ENCODE measurements at places on chromosomes 6 and 20. TPM values are rescaled to one million over a fixed set of nuclear protein-coding genes. Genes with fewer than 3 reads are reported as not detected.
A peak's percentile ranks its signal among the peaks of the same experiment; 100 is the strongest.

Gene LTA
- total RNA-seq: 567 TPM

Gene TNXB
- 26.8 TPM for total RNA-seq

Gene CAGE1
- total RNA-seq: 0.16 TPM

Gene CLDN20
- not detected for total RNA-seq

Gene NUS1
- 43.5 TPM for total RNA-seq

Gene PRL
- total RNA-seq: not detected

Gene PSORS1C2
- not detected for total RNA-seq

Gene FAM229B
- 2.6 TPM for total RNA-seq

Gene ADGB
- total RNA-seq: not detected

Gene HLA-DOA
- total RNA-seq: 7.8 TPM

Gene MTFR2
- total RNA-seq: 15.3 TPM

Gene ADAM33
- total RNA-seq: not detected

- no peak for ATAC-seq
These were observed 70.9 kb downstream of the SYNE1 start for GRCh38 chr6:152566103-152566875.

DNA sequence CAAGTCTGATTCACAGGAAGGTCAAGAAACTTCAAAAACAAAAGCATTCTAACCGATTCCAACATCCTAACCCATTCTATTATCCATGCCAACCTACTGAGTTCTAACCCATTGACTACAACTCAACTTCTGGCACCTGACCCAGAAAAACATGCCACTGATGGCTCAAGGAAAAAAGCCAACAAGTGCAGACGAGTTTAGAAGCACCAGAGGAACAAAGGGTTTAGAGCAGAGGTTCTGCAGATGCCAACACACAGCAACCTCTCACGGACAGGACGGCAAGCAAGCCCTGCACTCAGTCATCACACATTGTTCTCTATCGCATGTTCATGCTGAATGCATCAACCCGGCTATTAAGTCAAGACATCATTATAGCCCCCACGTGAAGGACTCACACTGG, 25.2 kb upstream of the MC3R start:
- no peak for ATAC-seq

DNA sequence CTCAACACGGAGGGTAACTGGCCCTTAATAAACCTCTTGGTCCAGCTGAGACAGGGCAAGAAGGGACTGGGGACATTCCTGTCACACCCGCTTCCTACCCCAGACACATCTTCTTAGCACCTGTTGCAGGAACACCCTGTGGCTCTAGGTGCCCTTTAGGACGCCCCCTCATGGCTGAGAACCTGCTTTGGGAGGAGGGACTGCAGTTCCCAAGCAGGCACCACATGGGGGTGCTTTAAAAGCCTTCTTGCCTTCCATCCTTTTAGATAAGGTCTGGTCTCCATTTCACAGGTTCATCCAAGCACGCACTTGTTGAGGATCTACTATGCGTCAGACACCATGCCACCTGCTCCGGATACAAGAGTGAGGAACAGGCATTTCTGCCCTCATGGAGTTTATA, 26.6 kb downstream of the NSFL1C start:
- ATAC-seq: no peak

DNA sequence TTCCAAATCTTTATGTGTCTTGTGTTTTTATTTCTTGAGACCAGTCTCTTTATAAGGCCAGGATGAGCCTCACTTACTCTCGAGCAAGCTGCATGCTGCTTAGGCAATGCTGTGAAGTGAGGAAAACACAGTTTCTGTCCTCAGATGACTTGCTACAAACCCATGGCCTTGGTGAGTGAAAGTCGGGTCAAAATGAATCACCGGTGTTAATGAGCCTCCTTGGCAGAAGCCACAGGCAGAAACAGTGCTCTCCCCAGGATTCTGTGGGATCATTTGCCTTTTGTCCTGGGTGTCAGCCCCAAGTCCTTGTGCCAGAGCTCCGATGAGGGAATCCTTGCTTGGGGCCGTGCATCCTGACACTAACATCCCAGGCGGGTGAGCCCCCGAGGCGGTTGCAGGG, 482.5 kb downstream of the QKI start:
- ATAC-seq: no peak

DNA sequence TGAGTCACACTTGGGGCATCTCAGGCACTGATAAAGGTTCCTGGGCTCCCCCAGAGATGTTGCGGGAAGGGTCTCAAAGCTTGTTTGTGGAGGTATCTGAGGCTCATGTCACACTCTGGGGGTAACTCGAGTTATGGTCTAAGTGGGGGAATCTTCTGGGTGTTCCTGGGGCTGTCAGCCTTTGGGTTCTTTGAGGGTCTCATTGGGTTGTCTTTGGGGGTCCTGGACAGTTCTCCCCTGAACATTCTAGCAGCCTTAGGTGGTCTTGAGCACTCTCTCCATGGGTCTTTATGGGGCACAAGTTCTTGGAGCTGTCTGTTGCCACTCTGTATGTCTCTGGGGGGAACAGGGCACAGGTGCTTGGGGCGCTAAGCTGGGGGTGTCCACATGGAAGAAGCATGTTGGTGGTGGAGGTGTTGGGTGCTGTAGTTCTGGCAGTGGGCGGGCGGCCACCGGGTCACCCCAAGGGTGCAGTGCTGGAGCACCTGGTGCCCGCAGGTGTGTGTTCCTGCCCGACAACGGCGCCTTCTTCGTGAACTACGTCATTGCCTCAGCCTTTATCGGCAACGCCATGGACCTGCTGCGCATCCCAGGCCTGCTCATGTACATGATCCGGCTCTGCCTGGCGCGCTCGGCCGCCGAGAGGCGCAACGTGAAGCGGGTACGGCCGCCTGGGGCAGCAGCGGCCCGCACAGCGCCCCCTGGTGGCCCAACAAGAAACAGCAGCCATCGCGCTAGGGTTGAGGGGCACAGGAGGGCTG, 7.1 kb upstream of the CAPN11 start:
- peak; percentile 91 for ATAC-seq

DNA sequence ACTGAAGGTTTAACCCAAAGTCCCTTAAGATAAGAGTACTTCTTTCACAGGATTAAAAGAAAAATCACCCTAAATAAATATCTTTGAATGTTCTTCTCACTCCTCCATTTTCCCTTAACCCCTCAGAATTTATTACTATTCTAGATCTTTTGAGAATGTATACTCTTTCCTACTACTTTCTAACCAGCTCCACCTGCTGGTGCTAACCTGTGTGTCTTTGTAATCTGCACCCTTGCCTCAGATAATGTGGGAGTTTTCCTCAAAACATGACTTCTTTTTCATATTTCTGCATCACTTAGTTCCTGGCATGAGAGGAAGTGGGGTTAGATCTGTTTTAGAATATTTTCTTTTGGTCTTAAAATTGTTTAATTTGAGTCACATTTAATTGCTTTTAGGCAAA, 394.2 kb downstream of the BMP2 start:
- no peak for ATAC-seq

- ATAC-seq: no peak
These were observed 22.3 kb downstream of the FOXA2 start for GRCh38 chr20:22561965-22562577.

DNA sequence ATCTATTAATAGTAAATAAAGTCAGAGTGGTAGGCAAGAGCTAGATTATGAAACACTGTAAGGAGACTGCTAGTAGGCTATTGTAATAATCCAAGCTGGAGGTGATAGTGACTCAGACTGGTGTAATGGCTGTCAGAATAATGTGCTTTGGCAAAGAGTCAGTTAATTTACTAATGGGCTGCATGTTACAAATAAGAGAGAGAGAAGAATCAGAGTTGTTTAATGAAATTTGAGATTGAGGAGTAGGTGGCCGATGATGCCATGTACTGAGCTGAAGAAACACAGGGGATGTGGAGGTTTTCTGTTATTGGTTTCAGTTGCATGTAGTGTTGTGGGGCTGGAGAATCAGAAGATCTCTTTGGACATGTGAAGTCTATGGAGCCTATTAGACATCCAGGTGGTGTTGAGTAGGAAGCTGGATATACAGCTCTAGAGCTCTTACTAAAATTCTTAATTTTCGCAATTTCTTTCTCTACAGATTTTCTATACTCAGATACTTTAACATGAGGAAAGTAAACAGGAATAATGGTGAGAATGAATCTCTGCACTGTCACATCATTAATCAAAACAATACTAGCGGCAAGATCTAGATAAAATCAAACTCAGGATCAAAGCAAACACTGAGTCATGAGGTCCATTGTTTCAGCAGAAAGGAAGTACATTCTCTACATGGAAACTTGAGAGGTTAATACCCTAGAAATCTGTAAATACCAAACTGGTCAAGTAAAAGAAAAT, 167.7 kb downstream of the SIM1 start:
- ATAC-seq: no peak

- ATAC-seq: no peak
These were observed 82.8 kb downstream of the MLIP start for GRCh38 chr6:54194067-54194466.

- ATAC-seq: no peak
These were observed 523.4 kb downstream of the TENT5A start for GRCh38 chr6:81228912-81229555.

GRCh38 chr6:54335871-54336270, 27.6 kb downstream of the TINAG start:
- ATAC-seq: no peak

DNA sequence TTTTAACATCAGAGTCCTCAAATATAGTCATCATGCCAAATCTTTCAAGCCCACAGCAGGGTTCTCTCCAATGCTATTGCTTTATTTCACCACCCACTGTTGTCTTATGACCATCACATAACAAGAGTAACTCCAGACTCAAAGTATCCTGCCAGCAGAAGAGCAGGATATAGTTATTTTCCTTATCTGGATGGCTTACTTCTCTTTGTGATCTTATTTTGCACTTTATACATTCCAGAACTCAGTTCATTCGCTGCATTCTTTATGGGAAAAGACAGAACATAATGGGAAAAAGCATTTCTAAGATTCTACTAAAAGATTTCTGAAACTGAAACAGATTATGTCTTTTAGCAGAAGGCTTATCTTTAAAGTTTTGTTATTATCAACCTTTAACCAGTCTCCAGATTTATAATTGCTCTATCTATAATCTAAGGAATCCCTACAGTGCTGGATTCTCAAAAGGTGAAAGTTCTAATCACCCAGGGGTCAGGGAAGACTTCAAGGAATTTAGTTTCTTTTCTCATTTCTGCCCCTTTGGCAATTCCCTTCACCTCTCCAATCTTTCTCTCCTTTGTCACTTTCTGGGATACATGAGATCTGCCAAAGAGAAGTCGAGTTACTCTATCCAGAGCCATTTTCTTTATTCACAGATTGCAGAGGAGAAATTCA, 190.4 kb downstream of the TPBG start:
- no peak for ATAC-seq

DNA sequence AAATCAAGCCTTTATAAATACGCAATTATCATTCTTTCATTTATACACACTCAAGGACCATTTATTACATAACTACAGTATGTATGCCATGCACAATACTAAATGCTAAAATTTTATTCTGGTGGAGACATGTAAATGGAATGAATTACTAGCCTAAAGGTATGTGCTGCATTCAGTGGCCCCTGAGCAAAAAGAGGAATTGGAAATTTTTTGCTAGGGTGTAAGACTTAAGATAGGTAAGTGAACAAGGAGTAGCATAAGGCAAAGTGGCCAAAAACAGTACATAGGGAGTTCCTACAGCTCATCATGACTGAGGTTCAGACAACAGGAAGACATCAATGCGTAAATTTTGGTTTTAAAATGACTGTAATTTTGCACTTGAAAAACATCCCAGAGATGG, 2.3 kb upstream of the MTFR2 start:
- no peak for ATAC-seq

- no peak for ATAC-seq
These were observed 124.8 kb upstream of the NEDD9 start for GRCh38 chr6:11357285-11357684.

DNA sequence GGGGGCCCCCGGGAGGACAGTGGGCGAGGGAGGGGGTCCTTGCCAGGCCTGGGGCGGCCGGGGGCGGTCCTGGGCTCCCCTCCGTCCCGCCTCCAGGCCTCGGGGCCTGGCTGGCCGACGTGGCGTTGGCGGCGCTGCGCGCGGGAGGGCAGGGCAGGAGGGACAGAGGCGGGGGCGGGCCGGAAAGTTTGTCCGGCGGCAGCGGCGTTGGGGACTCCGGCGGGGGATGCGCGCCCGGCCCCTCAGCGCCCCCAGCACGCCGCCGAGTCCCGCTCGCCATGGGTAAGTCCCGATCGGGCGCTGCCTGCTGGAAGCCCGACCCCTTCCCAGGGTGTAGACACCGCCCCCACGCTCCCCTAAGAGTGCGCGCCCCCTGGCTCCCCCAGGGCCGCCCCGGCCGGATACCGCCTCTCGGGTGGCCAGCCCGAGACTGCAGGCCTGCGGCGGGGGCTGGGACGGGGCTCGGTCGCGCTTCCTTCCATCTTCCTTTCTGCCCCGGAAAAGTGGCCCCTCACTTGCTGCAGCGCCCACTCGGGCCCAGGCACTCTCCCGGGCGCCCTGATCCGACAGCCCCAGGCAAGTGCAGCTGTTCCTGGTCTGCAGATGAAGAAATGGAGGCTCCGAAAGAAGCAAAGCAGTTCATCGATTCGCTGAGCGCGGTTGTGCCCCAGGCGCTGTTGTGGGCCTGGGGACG, at the start of gene SLC2A10:
Gene SLC2A10 (plus strand): TSS at position 191 of the 694 bp plus-strand sequence. CDS start 88 bp downstream, at position 279.
- ATAC-seq: no peak

GRCh38 chr6:150291968-150292710, 76.7 kb upstream of the IYD start:
- no peak for ATAC-seq

DNA sequence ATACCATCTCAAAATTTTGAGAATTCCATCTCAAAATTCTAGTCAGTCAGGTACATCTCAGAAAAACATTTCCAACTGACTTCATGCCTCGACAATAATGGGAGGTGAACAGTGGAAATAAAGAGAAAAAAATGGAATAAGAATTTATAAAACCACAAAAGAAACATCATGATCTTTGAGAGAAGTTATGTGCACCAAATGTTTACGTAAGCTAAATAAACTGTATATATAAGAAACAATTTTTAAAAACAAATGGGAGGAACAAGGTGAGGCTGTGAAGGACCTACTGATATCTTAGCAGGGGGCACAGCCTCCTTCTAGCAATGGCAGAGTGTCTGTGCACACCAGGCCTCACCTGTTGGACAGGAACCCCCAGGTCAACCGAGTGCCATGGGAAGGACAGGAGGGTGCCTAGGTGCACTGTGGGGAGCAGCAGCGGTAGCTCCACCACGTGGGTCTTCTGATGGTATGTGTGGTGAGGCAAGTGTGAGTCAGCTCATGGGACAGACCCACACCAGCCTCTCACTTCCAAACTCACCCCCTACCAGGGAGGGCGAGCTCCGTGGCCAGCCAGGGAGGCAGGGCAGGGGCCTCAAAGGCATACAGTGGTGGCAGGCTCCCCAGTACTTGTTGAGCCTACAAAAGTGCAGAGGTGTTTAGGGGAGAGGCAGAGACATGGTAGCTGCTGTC, 23.2 kb downstream of the DIDO1 start:
- peak; percentile 73 for ATAC-seq

- ATAC-seq: no peak
These were observed 11.4 kb downstream of the DDX27 start for GRCh38 chr20:49230561-49231133.

Data from activated T-helper 17 cell treated with anti-CD3 and anti-CD28 coated beads, Interleukin-2, amount 50 U/mL, for 72 hours (primary cell).